ENCODE measurements at places on chromosomes 7 and 10.
A peak's percentile ranks its signal among the peaks of the same experiment; 100 is the strongest.

GRCh38 chr7:135718794-135719437 is 9.1 kb downstream of the SLC13A4 start:
- no peak for DNase-seq

GRCh38 chr10:112080231-112080630 is 103.3 kb downstream of the GPAM start:
- no peak for DNase-seq

- DNase-seq: peak; percentile 4
Measured at GRCh38 chr10:95445837-95446486, 115.2 kb downstream of the SORBS1 start.

DNA sequence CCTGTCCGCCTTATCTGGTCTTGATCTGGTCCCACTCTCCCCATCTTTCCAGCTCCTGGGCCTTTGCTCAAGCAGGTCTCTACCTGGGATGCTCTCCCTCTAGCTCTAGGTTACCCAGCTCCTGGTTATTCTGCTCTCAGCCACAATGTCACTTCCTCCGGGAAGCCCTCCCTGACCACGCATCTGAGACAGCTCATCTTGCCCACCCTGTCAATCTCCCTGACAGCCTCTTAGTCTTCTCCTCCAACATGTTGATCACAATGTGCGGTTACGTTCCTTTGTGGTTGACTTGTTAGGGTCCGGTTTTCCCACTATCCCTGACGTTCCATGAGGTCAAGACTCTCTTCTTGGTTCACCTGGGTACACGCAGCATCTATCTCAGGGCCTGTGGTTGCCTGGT is 55.6 kb downstream of the GOLGA7B start:
- no peak for DNase-seq

- DNase-seq: no peak
Measured at GRCh38 chr10:13844651-13845050, 257.9 kb downstream of the PRPF18 start.

DNA sequence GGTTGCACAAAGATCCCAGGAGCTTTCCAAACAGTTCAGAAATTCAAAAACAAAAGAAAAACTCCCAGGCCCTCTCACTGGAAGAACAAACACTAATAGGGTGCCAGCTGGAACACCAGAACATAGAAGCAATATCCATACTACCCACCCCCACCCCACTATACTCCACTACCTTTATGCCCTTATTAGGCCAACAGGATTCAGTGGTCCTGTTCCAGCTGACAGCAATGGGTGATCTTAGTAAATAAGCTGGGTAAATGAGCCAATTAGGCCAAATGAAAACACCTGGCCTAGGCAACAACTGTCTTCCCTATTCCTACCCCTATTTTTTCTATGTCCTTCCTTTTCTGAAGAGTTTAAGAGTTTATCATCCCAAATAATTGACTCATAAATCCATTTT is 11.7 kb downstream of the NOC3L start:
- no peak for DNase-seq

- no peak for DNase-seq
Measured at GRCh38 chr10:62541811-62542210, 167.6 kb downstream of the ZNF365 start.

DNA sequence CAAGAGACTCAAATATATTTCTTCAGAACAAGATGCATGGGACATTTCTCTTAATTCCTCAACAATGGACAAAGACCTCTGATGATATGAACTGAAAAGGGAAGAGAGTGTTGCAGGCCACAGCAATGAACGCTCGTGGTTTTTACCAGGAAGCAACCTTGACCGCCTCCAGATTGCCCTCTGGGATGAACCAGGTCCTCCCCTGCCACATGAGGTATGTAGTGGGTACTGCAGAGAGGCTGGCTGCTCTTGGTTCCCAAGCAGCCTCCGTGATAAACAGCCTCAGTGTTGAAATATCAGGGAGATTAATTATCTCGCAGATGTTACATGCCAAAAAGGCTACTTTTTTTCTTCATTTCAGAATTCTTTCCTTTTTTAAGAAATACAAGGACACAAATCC is 338.8 kb downstream of the ELMO1 start:
- DNase-seq: no peak

DNA sequence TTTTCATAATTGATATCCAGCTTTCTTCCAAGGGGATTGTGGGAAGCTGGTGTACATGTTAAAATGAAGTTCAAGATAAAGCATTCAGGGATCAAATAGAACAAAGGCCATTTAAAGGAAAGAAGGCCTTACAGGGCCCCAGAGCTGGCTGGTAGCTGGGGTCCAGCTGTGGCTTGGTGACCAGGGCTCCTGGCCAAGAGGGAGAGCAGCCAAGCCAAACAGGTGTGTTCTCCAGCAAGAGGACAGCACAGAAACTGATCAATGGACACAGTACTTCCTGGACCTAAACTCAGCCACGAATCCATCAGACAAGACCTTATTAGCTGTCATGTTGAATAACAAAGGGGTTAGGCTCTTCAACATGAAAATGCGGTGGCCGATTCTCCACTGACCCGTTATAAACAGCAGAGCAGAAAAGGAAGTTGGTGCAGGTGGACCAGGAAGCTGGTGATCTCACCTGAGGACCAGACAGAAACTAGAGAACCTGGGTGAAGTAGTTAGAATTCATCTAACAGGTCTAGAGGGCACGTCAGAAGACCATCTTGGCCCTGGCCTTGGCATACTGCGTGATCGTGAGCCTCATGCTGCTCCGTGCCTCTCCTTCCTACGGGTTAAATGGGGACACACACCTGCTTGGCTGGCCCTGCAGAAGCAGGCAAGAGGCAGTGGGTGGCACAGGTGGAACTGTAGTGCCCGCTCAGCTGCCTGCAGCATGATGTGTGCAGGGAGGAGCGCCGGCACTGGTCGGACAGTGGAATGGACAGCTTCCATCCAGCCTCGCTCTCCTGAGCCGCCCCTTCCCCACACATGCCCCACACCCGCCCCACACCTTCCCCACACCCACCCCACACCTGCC is 53.8 kb downstream of the PARP12 start:
- DNase-seq: no peak

GRCh38 chr10:1978584-1978983 is 241.3 kb upstream of the ADARB2 start:
- DNase-seq: no peak

DNA sequence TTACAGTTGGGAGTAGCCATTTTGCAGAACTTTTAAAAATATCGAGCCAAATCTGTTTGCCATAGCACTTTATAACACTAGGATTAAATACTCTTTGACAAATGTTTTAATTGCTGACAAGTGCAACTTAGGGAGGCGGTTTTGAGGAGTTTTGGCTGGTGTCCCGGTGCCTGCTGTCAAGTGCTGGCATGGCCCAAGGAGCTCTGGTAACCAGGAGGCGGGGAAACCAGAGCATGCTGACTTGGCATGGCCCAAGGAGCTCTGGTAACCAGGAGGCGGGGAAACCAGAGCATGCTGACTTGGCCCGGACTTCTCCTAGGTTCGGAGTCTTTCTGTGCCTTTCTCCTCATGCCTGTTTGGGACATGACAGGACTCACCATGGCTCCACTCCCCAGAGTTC is 30.8 kb upstream of the ZNF32 start:
- no peak for DNase-seq

- DNase-seq: no peak
Measured at GRCh38 chr7:102294589-102294988, 7.9 kb downstream of the SH2B2 start.

- DNase-seq: no peak
Measured at GRCh38 chr10:128130051-128130450, 3.8 kb upstream of the MKI67 start.

- DNase-seq: no peak
Measured at GRCh38 chr10:70622981-70623844, 20.7 kb upstream of the PRF1 start.

DNA sequence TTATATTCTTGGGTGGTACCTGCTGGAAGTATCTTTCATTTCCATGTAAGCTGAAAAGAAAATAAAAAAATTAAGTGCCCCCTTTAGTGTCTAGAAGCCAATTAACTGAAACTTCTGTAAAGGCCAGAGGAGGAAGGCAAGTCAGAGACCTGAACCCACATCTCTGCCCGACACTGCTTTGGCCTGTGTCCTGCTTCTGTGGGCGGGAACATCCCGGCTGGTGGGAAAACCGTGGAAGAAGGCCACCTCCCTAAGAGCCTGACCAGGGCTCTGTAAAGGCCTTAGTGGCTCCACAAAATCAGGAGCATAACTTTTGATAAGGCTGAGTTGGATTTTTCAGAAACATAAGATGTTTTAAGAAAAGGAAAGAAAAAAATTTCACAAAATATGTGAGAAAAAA is 9.4 kb downstream of the CPXM2 start:
- DNase-seq: no peak

GRCh38 chr10:80473096-80473657 is 19.1 kb downstream of the TSPAN14 start:
- DNase-seq: no peak

- DNase-seq: no peak
Measured at GRCh38 chr7:945556-946255, 8.8 kb downstream of the ADAP1 start.

GRCh38 chr10:46544989-46545791 is 11.3 kb downstream of the GPRIN2 start:
- DNase-seq: no peak

DNA sequence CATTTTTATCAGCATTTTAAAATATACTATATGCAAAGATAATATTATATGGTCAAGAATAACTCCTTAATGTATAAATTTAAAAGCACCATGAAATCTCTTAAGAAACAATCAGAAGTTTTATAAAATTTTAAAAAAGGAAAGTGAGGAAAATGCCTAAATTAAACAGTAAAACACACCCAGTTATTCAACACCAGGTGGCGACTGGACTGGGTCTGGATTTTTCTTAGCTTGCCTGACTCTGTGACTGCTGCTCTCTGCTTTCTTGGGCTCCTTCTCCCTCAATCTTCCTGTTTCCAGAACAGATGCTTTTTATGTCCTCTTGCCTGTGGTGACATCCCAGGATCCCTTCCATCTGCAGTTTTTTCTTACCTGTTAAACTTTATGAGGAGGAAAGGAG is 200.3 kb downstream of the BICC1 start:
- no peak for DNase-seq

DNA sequence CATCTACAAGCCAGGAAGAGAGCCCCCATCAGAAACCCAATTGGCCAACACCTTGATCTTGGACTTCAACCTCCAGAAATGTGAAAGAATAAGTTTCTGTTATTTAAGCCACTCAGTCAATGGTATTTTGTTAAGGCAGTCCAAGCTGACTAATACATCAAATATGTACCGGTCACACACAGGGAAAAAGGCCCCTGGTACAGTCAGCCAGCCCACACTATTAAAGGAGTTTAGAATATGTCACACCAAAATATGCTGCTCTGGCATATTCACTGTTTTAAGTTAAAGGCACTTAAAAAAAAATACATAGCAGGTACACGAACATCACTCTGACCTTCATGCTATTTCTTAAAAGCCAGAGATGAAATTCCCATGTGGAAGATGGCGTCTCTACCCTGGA is 15.2 kb upstream of the CDCA7L start:
- no peak for DNase-seq

- DNase-seq: no peak
Measured at GRCh38 chr10:105807935-105808587, 1167.0 kb downstream of the SORCS3 start.

GRCh38 chr10:86636311-86636710 is 18.0 kb upstream of the OPN4 start:
- DNase-seq: no peak

DNA sequence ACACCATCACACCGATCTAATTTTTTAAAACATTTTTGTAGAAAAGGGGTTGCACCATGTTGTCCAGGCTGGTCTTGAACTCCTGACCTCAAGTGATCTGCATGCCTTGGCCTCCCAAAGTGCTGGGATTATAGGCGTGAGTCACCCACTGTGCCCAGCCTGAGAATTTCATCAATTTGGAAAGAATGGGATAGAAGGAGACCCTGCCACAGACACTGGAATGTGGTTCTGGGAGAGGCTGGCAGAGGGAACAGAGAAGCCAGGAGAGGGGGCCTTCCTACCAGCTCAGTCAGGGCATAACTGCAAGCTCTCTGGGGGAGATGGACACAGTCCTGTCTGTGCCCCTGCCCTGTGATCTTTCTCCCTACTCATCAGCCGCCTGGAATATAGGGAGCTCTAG is 42.1 kb upstream of the MKRN1 start:
- no peak for DNase-seq

- DNase-seq: no peak
Measured at GRCh38 chr10:127194599-127194998, 1.8 kb downstream of the INSYN2A start.

GRCh38 chr10:31362023-31362641 is 43.1 kb downstream of the ZEB1 start:
- DNase-seq: no peak

DNA sequence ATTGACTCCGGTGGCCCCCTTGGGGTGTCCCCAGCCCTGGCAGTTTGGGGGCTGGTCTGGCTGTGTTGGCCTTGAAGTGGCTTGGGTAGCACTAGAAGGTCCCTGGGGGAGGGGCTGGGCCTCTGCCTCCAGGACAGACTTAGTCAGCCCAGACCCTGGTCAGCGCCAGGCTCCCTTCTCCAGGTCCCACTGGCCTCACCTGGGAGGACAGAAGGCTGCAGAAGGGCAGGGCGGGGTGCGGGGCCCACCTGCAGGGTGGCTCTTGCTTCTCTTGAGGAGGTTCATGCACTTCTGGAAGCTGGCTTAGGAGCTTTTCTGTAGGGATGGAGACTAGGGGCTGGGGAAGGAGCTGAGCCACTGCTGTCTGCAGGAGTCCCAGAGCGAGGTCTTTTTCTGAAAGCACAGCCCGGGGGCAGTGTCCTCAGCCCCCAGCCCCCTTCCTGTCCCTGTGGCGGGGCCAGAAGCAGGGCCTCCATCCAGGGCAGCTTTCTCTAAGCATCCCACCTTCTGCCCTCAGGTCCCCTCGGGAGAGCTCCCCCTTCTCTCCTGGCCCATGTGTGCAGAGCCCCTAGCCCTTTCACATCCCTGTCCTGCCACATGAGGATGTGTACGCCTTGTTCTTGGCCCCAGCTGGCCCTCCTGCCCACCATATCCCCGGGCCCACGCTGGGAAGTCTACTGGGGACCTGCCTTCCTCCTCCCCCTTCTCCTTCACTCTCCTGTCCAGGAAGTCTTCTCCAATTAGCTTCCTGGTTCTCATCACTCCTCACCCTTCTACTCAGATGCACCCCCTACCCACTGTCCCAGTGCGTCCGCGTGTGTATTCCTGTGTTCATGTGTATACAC is 11.0 kb downstream of the TBATA start:
- DNase-seq: no peak

DNA sequence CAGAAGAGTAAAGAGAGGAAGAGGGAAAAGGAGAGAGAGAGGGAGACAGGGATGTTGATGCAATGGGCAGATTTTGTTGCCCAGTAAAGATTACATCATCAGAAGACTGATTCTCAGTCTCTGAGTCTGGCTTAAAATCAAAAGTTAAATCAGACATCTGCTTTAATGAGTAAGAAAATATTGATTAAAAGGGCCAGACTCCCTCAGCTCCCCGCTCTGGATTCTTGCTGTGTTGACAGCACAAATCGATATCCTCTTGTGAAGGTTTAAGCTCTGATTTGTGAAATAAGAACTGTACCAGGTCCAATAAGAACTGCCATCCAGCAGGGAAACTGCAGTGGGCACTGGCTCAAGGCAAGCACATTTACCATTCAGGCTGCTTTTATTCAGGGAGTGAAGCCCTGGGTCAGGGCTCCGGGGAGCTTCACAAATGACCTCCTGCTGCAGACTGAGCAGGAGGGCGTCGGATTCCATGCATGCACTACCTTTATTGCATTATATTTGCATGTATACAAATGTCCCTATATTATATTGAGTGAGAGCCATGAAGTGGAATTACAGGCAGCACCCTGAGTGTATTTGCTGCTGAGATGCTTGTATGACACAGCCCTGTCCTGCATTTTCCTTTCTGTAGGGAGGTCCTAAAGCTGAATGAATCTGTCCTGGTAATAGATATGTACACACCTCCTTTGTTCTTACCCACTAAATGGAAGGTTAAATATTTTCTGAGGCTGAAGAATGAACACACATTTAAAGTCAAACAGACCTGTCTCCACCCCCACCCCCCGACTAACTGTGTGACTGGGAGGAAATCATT is 401.5 kb downstream of the REEP3 start:
- DNase-seq: no peak
